ENCODE measurements at places on chromosomes 3 and 15. TPM values are rescaled to one million over a fixed set of nuclear protein-coding genes. Genes with fewer than 3 reads are reported as not detected.
A peak's percentile ranks its signal among the peaks of the same experiment; 100 is the strongest.

DNA sequence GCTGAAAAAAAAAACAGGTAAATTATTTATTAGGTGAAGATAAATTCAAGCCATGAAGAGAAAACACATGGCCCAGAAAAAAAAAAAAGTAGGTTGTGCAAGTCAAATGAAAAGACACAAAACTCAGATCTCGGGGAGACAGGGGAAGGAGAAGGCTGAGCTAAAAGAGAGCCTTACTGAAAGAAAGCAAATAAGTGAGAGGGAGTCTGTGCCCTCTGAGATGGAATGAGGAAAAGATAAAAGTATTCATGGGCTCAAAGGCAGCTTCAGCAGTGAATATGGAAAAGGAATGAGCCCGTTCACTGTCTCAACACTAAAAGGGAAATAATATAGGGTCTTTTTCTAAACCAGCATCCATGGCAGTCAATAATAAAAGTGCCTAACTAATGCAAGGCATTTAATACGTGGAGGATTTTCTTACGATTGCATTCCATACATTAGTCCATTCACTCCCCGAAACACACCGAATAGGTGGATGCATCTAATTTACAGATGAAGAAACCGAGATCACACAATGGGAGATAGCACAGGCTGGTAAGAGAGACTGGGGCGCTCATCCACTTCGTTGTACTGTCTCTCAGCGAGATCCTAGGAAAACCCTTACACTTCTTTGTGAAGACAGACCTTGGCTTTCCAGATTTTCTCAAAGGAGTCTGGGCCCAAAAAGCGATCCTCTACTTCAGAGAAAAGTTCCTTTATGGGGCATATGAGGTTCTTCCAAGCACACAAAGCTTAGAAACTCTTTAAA is 1.1 kb downstream of the TFDP2 start:
- peaks cover 4% of the 10 kb centered on the region for H3K27me3 ChIP-seq
- peak overlapping the region; percentile 91 for H3K4me3 ChIP-seq
- peak; percentile 48 for DNase-seq
- H3K36me3 ChIP-seq = no peaks in the 10 kb centered on the region

DNA sequence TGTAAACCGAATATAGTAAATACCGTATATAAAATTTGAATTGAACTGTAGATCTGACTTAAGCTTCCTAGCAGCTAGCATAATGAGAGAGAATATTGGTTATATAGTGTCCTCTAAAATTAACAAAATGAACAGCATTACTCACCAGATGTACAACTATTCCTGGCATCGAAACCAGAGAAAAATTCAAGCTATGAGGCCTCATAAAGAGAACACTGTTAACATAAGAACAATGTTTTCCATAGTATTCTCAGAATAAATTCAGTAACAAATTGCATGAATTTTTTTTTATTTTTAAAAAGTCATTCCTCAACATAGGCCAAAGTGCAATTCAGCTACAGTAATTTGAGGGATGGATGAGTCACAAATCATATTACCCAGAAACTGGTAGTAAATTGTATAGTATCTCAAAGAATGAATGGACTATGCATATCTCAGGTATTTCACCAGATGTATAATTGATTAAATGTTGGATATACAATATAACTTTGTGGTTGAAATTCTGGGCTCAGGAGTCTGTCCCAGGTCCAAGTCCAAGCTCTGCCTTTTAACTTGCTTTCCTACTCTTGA is 5.0 kb downstream of the TMEM207 start:
- no peak overlapping the region for H3K4me3 ChIP-seq
- no peaks in the 10 kb centered on the region for H3K36me3 ChIP-seq
- H3K4me1 ChIP-seq = peaks cover 12% of the 10 kb centered on the region
- no peak overlapping the region for H3K27ac ChIP-seq
- DNase-seq = no peak

DNA sequence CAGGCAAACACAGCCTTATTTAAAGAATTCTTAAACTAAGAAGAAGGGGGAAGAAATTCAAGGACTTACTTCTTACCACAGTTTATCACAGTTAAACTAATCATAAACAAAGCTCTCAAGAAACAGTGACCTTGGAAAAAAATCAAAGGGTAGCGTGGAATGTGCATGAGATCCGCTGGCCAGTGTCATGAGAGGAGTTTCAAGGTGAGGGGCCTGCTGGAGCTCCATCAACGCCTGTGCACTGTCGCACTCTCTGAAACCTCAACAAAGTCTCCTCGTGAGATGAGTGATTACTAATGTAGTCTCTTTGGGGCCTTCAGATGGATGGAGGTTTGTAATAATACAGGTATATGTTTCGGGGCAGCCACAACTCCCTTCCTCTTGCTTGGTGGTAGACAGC is 28.4 kb upstream of the PRICKLE2 start:
- no peak overlapping the region for H3K27ac ChIP-seq
- DNase-seq = no peak
- H3K4me1 ChIP-seq = no peaks in the 10 kb centered on the region
- H3K36me3 ChIP-seq = no peaks in the 10 kb centered on the region
- no peaks in the 10 kb centered on the region for H3K27me3 ChIP-seq

IMPG2 gene
- 0.26 TPM for total RNA-seq

DNA sequence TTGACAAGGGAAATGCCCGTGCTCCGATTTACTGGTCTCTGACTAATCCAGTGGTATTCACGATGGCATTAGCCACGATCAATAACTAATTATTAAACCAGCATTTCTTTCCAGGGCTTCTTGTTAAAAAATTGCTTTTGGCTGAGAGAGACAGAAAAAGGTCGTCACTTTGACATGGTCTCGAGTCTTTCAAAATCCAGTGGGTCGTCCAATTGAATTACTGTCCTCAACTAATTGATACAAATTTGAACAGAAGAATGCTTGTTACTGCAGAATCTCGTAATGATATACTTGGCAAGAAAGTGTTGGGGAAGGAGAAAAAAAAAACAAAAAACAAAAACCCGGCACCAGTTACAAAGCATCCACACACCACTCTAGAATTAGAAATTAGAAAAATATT is 318.4 kb downstream of the NR2F2 start:
- H3K4me1 ChIP-seq = no peaks in the 10 kb centered on the region
- H3K27ac ChIP-seq = no peak overlapping the region
- DNase-seq = no peak
- H3K36me3 ChIP-seq = no peaks in the 10 kb centered on the region
